Activated CD4-positive, alpha-beta T cell treated with anti-CD3 and anti-CD28 coated beads, Interleukin-2, amount 10 ng/mL, durations not matched to agents 24 days and 14 days (primary cell): ENCODE measurements at places on chromosomes 6 and 20.

DNA sequence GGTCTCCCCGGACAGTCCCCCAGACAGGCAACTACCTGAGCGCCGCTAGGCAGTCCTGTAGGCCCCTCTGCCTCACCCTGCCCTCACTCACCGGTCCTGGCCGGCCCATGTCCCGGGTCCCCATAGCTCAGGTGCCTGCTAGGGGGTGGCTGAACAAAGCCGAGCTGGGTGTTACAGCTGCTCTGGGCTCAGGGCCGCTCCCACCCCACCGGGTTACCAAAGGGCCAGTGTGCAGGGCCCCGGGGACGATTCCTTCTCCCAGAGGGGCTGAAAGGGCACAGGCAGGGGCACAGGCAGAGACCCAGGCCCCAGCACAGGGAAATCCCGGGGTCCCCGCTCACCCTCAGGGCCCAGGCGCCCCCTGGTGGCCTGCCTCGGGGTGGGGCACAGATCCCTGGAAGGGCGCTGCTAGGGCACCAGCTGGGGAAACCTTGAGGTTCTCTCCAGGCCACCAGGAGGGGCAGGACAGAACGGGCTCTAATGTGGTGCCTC lies 118.4 kb downstream of the GRM4 start:
- peak; percentile 90 for DNase-seq

DNA sequence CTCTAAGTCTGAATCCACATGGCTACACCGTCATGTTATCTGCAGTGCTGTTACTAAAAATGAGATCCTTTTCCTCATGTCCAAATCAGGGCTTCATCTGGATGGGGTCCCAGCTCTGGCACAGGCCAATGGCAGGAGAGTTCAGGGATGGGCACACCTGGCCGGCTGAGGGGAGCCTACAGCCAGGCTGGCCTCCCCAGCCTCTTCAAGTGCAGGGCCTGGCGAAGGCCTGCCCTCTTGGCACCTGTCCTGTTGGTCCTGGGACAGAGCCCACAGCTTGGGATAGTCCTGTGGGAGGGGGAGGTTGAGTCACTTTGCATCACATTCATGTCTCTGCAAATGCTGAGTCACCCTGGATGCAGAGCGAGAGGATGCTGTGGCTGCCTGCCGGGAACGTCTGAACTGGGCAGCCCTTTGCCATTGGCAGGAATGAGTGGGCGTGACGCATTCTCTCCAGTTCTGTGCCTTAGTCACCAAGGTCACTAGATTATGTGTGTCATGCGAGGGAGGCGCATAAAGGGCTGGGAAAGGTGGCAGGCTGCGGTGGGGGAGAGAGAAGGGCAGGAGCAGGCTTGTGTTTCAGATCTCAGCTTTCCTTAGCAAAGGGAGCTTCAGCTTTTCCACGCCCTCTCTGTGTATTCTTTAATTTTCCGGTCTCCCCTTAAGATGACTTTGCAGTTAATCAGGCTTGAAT lies 223.2 kb upstream of the ECI2 start:
- DNase-seq: no peak

DNA sequence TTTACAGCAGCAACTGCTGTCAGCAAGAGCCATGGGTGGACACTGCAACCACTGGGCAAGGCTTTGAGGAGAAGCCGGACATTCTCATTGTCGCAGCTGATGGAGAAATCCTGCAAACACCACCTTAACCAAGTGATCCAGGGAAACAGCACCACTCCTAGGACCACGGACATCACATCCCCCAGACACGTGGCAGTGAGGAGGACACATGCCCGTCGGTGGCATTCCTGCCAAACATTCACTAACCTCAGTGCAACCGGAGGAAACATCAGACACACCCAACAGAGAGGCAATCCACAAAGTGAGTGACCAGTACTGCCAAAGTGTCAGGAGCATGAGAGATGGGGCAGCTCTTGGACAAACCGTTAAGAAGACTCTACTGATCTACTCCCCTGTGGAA lies 16.6 kb upstream of the IRF4 start:
- DNase-seq: no peak

DNA sequence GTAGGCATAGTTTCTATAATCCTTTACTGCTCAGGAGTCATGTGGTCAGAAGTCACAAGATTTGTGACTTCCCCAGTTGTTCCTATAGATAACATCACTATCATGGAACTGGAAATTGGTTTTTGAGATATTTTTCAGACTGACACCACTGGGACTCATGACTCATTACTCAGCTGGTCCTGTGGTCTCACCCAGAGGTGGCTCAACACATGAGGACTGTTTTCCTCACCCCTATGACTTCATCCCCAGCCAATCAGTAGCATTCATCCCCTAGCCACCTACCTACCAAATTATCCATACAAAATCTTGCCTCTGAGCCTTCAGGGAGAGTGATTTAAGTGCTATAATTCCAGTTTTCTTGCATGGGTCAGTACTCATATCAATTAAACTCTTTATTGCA lies 1217.7 kb downstream of the EPHA7 start:
- no peak for DNase-seq

DNA sequence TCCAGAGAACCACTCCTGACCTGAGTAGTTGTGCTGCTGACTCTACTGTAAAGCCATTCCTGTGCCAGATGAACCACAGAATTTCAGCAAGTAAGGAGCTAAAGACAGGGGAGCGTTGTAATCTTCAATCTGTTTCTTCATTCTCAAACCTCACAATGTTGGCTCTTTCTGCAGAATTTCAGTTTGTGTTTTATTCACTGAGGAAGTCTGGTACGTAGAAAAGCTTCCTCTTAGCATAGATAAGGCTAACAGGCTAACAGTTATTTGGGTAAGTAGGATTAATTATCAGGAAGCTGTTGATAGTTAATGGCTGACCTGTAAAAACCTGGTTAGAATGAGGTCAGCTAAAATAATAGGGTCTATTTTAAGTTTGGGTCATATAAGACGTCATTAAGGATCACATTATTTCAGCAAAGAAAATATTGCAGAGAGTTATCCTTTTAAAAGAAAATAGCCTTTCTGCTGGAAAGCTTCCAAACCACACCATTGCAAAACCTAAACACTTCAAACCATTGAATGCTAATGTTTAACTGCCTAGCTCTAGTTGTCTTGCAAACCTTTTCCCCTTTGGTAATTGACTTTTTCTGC lies 14.1 kb upstream of the TENT5A start:
- no peak for DNase-seq

- no peak for DNase-seq
These were observed 4.8 kb upstream of the AIG1 start for GRCh38 chr6:143055891-143056290.

DNA sequence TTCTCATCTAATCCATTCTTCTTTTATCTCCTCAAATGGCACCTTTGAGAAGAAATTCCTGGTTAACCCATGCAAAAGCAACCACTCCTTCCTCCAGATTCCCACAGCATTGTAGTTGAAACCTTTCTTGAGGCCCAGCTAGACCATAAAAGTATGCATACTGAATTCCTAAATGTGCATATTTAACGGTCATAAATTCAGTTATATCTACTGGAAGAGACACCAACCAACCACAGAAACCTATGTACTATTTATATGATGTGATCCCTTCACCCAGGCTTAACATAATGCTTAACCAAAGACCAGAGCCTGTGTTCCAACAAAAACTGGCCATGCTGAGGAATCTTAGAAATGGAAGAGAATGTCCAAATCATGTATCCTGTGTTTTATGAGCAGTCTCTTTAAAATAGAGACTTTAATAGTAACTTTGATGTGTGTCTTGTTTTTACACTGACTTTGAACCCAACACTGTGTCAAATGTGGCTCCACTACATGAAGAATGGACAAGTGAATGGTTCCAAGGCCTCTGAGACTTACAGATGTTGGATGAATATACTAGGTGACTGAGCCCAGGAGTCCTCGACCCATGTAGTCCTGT lies 11.4 kb upstream of the TAF8 start:
- DNase-seq: no peak

- DNase-seq: no peak
These were observed 19.1 kb downstream of the TLDC2 start for GRCh38 chr20:36895036-36895435.
